ENCODE measurements at places on chromosomes 1 and 21.
A peak's percentile ranks its signal among the peaks of the same experiment; 100 is the strongest.

DNA sequence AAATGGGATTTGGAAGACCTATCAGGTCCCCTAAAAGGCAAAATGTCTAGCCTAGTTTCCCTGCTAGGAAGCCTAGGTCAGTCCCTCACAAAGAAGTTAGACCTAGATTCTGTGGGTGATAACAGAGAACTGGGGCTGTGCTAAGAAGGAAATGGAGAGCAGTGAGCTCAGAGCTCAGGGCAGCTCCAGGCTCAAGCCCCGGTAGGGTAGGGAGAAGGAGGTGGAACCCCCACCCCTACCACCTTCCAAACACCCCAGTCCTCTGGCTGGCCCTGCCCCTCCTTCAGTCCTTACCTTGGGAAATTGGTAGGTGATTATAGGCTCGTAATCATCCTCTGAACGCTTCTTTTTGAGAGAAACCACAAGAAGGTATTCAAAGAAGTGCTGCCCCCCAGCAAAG, 1.1 kb downstream of the DENND2D start:
- no peak for DNase-seq

- no peak for DNase-seq
Measured at GRCh38 chr21:34838956-34839820, 170.4 kb downstream of the CLIC6 start.

- DNase-seq: no peak
Measured at GRCh38 chr1:184823080-184823479, 68.4 kb upstream of the EDEM3 start.

- no peak for DNase-seq
Measured at GRCh38 chr1:244391761-244392160, 59.9 kb downstream of the ADSS2 start.

- DNase-seq: no peak
Measured at GRCh38 chr1:226627050-226627755, 78.6 kb downstream of the STUM start.

DNA sequence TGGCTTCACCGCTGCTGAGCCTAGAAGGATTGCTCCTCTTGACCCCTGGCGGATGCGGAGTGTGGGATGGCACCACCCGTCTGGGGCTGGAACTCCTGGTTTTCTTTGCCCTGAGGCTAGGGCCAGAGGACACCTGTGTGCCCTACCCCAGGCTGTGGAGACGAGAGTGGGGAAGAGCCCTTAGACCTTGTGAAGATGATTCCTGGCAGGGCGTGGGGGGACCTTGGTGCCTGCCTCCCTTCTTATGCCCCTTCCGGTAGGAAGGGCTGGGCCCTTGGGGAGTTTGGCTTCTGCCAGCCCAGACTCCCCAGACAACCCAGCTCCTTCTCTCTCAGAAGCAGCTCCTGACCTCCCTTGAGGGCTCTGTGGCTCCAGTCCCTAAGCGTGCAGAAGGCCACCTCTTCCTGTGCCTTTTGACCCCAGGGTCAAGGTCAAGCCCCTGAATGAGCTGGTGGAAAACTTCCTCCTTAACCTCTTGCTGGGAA, 891 bp downstream of the RPS6KA1 start:
- DNase-seq: no peak

GRCh38 chr21:45040157-45040711, 34.1 kb upstream of the ADARB1 start:
- no peak for DNase-seq

- no peak for DNase-seq
Measured at GRCh38 chr1:81158592-81158991, 642.1 kb upstream of the ADGRL2 start.

GRCh38 chr1:149917571-149918144, at the start of gene SV2A:
Gene SV2A (minus strand): TSS chr1:149917844. CDS start chr1:149913840, 4,004 bp downstream.
- DNase-seq: peak; percentile 55

GRCh38 chr1:163877016-163877415, 555.3 kb downstream of the NUF2 start:
- no peak for DNase-seq
